GM23248 (cell line): ENCODE measurements at places on chromosomes 7 and 10.

DNA sequence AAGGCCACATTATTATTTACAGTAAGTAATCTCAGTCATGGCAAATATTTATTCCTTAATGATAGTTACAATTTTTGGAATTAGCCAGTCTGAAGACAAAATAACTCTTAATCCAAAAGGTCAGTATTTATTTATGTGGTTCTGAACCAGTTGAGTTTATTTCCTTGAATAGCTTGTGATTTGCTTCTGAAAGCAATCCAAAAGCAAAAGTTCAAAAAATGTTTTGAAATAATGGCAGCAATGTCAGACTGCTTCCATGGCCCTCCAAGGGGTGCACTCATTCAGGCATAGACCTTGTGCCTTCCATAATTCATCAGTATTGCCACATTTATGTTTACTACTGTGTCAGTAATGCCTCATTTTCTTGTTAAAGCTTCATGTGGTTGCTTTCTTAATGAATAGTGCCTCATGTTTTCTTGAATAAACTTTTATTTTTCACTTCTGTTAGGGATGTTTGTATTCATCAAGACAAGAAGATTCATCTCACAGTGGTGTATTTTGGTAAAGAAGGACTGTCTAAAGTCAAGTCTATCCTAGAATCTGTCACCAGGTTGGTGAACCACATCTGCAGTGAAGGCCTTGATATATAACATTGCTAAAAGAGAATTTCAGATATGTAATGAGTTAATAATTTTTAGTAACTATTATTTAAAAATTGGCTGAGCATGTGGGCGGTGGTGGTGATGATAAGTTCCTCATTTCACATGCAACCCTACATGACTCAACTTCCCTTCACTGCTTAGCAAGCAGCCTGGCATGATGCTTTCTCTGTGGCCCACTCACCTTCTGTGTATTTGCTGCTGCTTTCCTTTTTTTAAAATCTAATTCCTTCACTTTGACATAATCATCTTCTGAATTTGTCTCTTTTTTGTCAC lies 22.0 kb downstream of the CSGALNACT2 start:
- DNase-seq: peak; percentile 97

GRCh38 chr10:89738551-89739209 lies 37.3 kb downstream of the KIF20B start:
- no peak for DNase-seq

GRCh38 chr7:82286096-82286797 lies 157.3 kb downstream of the CACNA2D1 start:
- DNase-seq: no peak

DNA sequence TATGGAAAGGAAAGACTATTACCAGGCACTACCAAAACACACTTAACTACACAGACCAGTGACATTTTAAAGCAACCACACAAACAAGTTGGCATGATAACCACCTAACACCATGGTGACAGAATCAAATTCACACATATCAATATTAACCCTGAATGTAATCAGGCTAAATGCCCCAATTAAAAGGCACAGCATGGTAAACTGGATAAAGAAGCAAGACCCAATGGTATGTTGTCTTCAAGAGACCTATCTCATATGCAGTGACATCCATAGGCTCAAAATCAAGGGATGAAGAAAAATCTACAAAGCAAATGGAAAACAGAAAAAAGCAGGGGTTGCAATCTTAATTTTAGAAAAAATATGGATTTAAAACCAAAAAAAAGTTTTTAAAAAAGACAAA lies 86.0 kb downstream of the SAMD9 start:
- DNase-seq: no peak

- no peak for DNase-seq
These were observed 224.8 kb upstream of the KLF14 start for GRCh38 chr7:130958846-130959245.

DNA sequence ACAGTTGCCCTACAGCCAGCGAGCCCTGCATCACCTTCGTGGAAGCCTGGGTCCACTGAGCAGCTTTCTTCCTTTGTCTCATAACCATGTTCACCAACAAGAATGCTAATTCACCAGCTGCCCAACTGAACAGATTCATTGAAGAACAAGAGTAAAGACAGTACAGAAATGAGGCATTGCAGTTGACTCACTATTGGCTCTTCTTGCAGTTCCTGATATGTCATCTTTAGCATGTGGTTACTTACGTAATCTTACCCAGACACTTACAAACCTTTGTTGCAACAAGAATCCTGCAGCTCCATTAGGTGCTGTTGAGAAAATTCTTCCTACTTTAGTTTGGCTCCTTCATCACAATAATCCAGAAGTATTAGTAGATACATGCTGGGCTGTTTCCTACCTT lies 174.0 kb upstream of the TPK1 start:
- no peak for DNase-seq

DNA sequence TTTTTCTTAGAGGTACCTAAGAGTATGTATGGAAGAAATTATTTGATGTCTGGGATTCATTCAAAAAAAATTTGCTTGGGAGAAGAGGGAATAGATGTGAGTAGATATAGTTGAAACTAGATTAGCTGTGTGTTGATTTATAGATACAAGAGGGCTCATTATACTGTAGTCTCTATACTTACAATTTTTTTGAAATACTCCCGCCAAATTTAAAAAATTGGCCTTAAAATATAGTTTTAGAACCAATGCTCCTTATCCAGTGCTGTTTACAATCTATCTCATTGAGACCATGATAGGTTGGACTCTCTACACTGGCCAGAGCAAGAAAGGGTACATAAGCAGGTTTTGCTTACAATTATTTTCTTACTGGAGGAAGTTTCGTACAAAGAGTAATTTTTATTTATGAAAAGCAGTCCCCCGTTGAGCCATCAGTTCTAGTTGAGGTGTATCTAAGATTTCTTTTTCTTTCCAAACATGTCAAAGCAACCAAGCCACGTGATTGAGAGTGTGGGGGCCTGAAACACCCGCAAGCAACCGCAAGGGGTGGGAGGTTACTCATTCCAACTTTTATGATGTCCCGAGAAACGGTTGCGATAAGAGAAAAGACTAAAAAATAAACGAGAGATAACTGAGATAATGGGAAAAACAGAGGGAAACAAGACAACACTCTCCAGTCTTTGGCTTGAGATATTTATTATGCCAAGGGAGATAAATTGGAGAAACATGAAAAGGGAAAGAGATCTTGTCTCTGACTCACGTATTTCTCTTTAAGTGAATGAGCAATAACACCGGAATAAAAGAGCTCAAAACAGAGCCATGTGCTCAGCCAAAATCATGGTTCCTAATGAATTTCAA lies 729.2 kb downstream of the LRMDA start:
- DNase-seq: peak; percentile 32

GRCh38 chr7:138865843-138866242 lies 67.8 kb upstream of the ATP6V0A4 start:
- no peak for DNase-seq

GRCh38 chr10:29982997-29983648 lies 76.3 kb downstream of the JCAD start:
- no peak for DNase-seq

DNA sequence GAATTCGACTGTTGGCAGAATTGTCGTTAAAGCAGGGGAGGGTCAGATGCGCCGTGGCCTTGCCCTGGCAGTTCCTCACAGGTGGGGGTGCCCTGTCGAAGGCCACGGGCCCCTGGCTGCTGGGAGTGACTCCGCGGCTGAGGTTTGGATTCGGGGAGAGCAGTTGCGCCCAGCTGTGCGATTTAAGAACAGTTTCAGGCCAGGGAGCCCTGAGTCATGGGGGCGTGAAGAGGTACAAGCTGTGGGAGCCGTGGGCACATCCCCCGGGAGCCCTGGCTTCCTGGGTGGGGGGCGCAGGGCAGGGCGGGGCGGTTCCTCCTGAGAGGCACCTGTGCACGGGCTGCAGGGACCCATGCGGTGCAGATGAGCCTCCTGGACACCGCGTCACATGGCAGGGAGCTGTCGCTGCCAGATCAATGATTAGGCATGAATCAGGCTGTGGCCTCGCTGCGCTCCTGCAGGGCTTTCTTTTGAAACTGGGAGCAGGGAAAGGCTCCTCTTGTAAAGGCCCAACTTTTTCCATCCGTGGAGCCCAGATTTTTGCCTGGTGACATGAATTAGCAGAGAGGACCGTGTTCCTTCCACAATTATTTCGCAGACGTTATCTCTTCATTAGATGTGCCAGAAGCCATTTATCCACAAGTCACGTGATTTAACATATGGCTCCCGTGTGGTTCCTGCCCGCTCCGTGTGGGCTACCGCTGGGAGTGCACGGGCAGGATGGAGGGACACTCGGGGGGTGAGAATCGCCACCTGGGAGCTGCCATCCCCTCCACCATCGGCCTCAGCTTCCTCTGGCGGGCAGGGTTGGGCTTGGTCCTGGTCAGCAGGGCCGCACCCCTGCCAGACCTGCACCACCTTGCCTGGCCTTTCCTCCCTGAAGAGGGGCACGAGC lies 918 bp downstream of the PWWP2B start:
- DNase-seq: peak; percentile 87
